ENCODE measurements at places on chromosomes 2 and 18. TPM values are rescaled to one million over a fixed set of nuclear protein-coding genes. Genes with fewer than 3 reads are reported as not detected.

The TRIB2 gene
- polyA plus RNA-seq = 41.2 TPM

The LMAN2L gene
- polyA plus RNA-seq = 19.1 TPM

The MARCO gene
- polyA plus RNA-seq = not detected

The MAPK4 gene
- polyA plus RNA-seq = not detected

The HOXD3 gene
- polyA plus RNA-seq = not detected

The CD8B2 gene
- polyA plus RNA-seq = not detected
